ENCODE measurements at places on chromosomes 1 and 21.

- no peak for DNase-seq
These were observed 625 bp upstream of the DARS2 start for GRCh38 chr1:173823781-173824314.

DNA sequence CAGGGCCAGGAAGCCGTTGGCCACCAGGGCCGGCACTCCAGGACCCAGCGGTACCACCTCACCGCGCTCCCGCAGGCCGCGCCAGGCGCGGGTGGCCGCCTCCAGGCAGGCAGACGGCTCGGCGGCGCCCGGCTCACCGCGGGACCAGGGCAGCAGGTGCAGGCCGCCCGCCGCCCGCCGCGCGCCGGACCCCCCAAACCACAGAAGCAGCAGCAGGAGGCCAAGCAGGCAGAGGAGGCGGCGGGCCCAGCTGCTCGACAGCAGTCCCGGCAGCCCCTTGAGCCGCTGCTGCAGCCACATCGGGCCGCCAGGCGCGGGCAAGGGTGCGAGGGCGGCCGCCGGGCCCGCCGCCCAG, 312 bp downstream of the KIAA2013 start:
- DNase-seq: no peak

DNA sequence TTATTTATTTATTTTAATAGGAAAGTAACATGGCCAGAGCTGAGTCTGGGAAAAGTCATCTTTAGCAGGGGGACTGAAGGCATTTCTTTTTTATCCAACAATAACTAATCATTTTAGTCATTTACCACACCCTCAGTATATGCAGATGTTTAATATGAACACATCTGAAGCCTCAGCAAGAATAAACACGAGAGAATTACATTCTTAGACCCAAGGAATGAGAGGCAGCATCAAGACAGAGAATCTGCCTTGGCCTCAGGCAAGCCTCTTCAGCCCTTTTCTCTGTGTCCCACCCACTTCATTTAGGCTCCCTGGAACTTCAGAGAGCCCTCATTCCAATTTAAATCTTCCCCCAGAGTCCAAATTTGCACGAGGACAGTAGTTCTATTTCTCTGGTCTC, 17.0 kb upstream of the IGSF3 start:
- no peak for DNase-seq

DNA sequence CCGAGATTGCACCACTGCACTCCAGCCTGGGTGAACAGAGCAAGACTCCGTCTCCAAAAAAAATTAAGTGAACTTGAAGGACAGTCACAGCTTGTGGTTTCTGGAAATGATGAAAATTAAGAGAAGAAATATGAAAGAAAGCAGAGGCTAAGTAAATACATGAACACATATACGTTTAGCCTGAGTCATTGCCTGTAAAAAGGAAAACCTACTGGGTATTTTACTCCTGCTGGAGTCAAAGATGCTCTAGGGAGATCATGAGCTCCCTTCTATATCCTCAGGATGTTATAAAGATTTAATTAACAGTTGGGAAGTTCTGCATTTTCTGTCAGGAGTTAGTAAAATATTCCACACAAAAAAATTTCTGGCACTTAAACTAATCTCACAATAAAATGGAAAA, 43.5 kb upstream of the TTC39A start:
- no peak for DNase-seq

DNA sequence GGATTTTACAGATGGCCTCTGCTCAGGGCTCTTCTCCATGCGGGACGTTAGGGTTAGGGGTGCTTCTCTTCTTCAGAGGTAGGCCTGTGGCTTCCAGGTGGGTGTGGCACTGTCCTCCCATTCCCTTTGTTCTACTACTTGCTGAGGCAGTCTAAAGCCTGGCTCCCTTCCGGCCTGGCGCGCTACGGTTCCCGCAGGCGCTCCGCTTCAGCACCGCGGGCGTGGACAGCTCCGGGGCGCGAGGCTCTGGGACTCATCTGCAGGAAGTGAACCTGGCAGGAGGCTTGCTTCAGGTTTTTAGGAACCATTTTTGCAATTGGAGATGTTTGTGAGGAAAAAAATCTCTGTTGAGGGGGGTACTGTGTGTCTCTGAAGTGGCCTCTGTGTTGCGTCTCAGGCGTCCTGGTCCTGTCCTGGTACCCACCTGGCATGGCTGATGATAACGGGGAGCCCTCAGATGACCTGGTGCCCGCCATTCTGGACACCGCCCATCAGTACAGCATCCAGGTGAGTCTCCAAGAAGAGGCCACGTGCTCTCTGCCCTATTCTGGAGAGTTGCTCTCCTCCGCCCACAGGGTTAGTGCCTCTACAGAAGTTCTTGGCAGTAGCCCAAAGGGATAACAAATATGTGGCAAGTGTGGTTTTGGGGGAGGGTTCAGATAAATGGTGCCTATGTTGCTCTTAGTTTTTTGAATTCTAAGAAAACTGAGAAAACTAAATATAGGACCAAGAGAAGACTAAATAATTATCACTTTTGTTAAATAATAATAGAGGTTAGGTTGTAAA, 1.9 kb downstream of the MANEAL start:
- DNase-seq: peak; percentile 22

DNA sequence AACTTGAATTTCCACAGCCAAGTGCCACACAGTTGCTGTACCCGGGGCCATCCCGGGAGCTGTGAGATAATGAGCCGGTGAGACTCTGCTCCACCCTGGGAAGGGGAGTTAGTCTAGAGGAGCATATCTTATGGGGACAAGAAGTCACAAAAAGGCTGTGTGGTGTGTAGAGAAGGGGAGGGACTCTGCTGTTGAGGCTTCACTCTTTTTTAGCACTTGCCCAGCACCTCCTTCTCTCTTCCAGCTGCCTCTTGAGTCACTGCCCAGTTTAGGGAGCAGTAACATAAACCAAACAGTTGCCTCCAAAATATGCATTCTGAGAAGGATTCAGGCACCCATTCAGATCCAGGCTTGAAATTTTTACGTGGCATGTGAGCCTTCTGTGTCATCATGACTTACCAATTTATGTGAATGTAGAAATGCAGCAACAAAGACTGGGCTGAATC, 744 bp upstream of the WDR26 start:
- DNase-seq: no peak

DNA sequence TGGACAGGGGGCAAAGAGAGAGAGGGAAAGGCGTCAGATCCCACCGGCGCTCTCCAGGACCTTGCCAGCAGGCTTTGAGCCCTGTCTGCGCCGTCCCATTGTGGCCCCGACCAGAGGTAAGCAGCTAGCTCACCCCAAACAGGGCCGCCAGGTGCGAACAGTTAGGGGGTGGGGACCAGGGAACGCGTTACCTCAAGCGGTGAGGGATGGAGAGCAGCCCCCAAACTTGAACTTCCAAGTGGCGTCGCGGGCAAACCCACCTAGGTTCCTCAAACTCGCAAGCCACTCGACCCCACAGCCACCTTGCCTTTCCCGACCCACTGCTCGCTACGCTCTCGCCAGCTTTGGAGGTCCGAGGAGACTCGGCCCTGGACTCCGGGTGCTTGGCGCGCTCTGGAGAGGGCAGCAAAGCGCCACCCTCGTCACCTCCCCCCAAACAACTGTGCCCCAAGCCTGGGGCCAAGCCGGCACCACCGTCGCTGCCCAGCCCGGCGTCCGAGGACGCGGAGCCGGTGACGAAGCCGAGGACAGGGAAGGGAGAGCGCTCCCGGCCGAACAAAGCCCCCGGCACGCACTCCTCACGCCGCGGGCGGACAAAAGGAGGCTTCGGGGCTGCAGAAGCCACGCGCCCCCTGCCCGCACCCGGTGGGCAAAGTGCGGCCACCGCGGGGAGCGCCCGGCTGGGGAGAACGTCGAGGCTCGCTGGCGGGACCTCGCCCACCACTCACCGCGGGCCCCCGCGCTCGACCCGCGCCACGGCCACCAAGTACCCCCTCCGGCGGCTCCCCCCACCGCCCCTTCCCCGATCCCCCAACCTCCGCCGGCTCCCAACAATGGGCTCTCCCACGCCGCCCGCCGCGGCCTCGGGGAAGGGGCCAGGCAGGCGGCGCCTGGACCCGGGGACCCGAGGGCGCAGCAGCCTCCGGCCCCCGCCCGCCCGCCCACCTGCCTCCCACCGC, 976 bp downstream of the SSBP3 start:
- no peak for DNase-seq

- DNase-seq: peak; percentile 41
These were observed 49.7 kb downstream of the MDM4 start for GRCh38 chr1:204565617-204566582.

DNA sequence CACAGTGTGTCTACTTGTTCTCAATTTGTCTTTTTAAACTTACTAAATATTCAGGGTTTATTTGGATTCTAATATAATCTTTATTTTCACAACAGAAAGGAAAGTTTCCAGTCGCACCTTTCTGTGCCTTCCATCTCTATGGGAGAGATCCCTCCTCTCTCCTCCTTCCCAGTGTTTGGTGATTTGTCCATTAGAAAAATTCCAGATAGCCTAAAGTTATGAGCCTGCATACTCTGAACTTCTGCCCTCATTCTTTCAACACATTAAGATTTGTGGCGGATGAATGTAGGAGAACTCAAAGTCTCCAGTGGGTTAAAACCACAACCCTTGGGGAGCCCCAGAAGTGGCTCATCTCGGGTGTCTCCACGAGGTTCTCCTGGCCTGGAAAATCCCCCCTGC, 3.6 kb downstream of the NHLH2 start:
- no peak for DNase-seq

DNA sequence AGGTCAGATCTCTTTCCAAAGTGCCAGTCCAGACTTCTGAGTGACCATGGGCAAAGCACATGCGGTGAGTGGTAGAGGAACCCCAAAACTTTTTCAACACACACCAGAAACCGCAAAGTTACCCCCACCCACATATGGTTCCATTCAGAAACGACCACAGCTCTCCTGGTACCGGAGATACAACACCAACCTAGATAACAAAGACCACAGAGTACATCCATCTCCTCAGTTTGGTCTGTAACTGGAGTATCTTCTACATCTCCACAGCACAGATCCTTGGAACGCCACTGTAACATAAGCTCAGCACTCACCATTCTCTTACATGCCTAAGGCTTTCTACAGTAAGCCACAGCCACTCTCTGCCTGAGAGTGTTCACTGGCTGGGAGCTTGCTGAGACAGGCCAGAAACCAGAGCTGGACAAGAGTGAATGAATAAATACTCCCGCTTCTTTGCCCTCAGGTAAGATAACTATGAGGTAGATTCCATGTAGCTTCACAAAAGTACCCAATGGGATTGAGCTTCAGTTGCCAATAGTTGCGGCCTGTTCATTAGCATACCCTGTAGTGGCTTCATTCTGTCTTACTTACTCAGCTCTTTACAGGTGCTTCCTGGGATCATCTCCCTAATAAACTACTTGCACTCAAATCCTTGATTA, 81.8 kb downstream of the SMYD3 start:
- DNase-seq: no peak

GRCh38 chr1:246930830-246931548, 759 bp downstream of the AHCTF1 start:
- peak; percentile 54 for DNase-seq

DNA sequence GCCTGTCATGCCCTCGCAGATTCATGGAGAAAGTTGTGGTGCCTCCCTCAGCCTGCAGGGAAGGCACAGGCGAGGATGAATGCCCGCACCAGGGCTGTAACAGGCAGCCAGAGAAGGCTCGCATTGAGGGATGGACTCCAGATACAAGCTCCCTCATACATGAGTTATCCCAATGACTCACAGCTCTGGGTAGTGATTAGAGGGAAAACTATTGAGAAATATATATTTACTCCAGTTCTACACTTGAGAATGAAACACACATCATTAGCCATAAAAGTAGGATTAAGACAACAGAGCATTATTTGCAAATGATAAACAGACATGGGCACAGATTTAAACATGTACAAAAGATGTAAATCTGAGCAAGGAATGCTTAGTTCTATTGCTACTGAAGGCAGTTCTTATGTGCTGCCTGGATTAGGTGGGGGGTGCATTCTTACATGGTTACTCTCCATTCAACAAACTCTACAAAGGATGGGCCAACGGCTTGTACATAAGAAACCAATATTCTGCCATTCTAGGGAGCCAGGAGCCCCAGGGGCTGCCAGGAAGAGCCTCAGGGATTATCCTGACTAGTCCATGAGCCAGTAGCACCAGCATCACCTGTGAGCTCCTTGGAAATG, 97.9 kb downstream of the CSMD2 start:
- DNase-seq: no peak

- no peak for DNase-seq
These were observed 32.1 kb upstream of the ADORA3 start for GRCh38 chr1:111535256-111536191.

DNA sequence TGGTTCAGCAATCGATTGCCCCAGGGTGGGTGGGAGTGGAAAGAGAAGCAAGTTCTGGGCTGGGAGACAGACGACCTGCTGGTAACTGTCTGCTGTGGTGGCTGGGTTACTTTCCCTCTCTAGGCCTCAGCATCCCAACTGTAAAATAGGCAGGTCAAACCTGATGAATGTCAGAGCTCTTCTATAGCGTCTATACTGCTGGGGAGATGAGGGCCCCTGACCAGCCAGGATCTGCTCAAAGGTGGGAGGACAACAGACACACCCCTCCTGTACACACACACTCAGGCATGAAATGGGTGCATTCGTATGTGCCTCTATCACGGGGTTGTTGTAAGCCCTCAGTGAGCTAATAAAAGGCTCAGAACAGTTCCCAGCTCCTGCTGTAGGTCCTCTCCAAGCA, 12.7 kb upstream of the EPHB2 start:
- DNase-seq: no peak

GRCh38 chr1:77900687-77901293, 12.4 kb downstream of the NEXN start:
- DNase-seq: no peak

GRCh38 chr1:27992276-27992675, 32.5 kb downstream of the XKR8 start:
- peak; percentile 49 for DNase-seq

DNA sequence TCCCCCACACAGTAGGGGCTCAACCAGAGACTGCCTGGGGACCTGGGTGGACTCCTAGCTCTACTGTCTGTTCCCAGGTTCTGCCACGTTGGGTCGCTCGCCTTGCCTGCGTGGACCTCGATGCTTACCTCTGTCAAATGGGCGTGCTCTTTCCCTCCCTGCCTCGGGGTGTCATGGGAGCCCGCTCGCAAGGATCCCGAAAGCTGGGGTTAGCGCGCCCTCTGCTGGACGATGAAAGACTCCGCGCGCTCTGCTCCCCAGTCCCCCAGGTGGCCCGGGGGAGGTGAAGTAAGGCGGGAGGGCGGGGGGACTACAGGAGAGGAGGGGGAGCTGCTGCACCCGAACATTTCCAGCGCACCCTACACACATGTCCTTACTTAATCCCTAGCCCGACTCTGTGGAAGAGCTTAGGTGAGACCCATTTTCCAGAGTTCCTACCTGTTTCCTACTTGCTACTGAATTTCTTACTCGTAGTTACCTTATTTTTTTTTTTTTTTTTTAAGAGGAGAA, 2.3 kb upstream of the BSND start:
- peak; percentile 75 for DNase-seq

DNA sequence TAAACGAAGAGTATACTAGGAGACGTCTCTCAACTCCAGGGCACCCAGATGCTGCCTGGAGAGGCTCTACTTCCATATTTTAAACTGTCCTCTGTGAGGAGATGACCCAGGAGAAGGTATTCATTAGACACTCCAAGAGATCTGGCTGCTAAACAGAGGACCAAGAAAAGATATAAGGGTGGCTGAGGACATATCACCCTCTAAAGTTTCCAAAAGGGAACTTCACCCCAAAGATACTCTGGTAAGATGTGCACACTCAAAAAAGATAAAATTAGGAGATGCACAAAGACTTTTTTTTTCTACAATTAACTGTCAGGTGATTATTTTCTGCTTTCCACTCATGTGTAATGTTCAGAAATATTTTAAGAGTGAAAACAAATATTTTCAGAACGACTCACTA, 1.4 kb downstream of the ZNF670 start:
- DNase-seq: no peak

- DNase-seq: no peak
These were observed 221.4 kb downstream of the HLX start for GRCh38 chr1:221100611-221101010.

Measured in T-cell (primary cell).